Placental epithelial cell (primary cell): ENCODE measurements at places on chromosomes 13 and 19. TPM values are rescaled to one million over a fixed set of nuclear protein-coding genes. Genes with fewer than 3 reads are reported as not detected.

Gene CADM4
- 0.54 and 1.2 TPM in 2 replicates for total RNA-seq

Gene GDF15
- 1.4 and 4.7 TPM in 2 replicates for total RNA-seq

Gene TPTE2
- not detected in 2 replicates for total RNA-seq

Gene ERICH4
- total RNA-seq, result not detected in 2 replicates

Gene RFPL4AL1
- total RNA-seq, result not detected in 2 replicates

Gene ZNF582
- 3.3 and 3.9 TPM in 2 replicates for total RNA-seq

Gene PET100
- 3.6 and 13.3 TPM in 2 replicates for total RNA-seq

Gene CABP5
- total RNA-seq, result not detected in 2 replicates

Gene HSPB6
- total RNA-seq, result 4.3 and 22.8 TPM in 2 replicates

Gene BEST2
- total RNA-seq, result not detected in 2 replicates

Gene SYNE4
- total RNA-seq, result 8.5 and 10.2 TPM in 2 replicates

Gene KLK1
- not detected in 2 replicates for total RNA-seq

Gene C19orf73
- total RNA-seq, result 1.2 and 1.3 TPM in 2 replicates

Gene MIR17HG
- total RNA-seq, result 5.9 and 8.2 TPM in 2 replicates

Gene TNFSF9
- not detected in 2 replicates for total RNA-seq

Gene ZNF256
- 4.9 and 7.1 TPM in 2 replicates for total RNA-seq

Gene ZNF829
- total RNA-seq, result 3.1 and 4.7 TPM in 2 replicates

Gene WDR62
- total RNA-seq, result 14.1 and 17.5 TPM in 2 replicates

Gene PSG5
- 20.8 and 65.1 TPM in 2 replicates for total RNA-seq

Gene PNMA8C
- total RNA-seq, result not detected in 2 replicates

Gene KCNN1
- total RNA-seq, result not detected in 2 replicates

Gene INSL3
- total RNA-seq, result 0.22 TPM in 1 of 2 replicates, not detected in the other

Gene ZNF626
- 18.1 and 21.9 TPM in 2 replicates for total RNA-seq

Gene RNF225
- 2.8 and 5.5 TPM in 2 replicates for total RNA-seq

Gene KLK12
- not detected in 2 replicates for total RNA-seq

Gene GRIN2D
- 1.8 and 3.9 TPM in 2 replicates for total RNA-seq

Gene CD79A
- total RNA-seq, result 0.87 TPM in 1 of 2 replicates, not detected in the other

Gene PSG2
- not detected in 2 replicates for total RNA-seq

Gene IZUMO2
- 0.39 TPM in 1 of 2 replicates, not detected in the other for total RNA-seq

Gene CNMD
- total RNA-seq, result not detected in 2 replicates

Gene TMPRSS9
- not detected in 2 replicates for total RNA-seq

Gene CAPN12
- total RNA-seq, result 3.0 and 4.3 TPM in 2 replicates

Gene DCUN1D2
- 13.9 and 15.7 TPM in 2 replicates for total RNA-seq

Gene MCF2L
- total RNA-seq, result 0.79 and 2.1 TPM in 2 replicates

Gene ZNF507
- total RNA-seq, result 9.0 and 9.8 TPM in 2 replicates
